ENCODE measurements at places on chromosomes 1 and 21.
A peak's percentile ranks its signal among the peaks of the same experiment; 100 is the strongest.

DNA sequence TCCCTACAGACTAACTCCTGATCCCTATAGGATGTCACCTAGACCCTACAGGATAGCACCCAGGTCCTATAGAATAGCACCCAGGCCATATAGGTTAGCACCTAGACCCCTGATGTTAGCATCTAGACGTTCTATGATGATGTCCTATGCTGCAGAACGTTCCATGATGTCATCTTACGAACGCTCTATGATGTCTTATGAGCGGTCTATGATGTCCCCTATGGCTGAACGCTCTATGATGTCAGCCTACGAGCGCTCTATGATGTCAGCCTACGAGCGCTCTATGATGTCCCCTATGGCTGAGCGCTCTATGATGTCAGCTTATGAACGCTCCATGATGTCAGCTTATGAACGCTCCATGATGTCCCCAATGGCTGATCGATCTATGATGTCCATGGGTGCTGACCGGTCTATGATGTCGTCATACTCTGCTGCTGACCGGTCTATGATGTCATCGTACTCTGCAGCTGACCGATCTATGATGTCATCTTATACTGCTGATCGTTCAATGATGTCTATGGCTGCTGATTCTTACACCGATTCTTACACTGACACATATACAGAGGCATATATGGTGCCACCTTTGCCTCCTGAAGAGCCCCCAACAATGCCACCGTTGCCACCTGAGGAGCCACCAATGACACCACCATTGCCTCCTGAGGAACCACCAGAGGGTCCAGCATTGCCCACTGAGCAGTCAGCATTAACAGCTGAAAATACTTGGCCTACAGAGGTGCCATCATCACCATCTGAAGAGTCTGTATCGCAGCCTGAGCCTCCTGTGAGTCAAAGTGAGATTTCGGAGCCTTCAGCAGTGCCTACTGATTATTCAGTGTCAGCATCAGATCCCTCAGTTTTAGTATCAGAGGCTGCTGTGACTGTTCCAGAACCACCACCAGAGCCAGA lies 9.5 kb downstream of the SON start:
- no peak for DNase-seq

DNA sequence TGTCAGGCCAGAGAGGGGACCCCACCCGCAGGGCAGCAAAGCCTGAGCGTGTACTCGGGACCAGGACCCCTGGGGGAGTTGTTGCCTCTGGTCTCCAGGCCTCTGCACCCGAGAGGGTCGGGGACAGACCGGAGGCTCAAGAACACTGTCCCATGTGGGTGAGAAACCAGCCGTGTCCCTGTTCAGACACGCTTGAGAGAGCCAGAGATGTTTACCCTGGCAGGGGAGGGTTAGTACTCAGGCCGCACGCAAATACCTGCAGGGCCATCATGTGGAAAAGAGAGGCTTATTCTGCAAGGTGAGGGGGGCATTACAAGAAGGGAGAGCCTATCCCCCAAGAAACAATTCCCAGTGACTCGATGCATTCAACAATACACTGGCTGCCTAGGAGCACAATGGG lies 74.0 kb upstream of the ARHGEF16 start:
- no peak for DNase-seq

GRCh38 chr1:203558064-203558760 lies 64.3 kb downstream of the OPTC start:
- peak; percentile 36 for DNase-seq

DNA sequence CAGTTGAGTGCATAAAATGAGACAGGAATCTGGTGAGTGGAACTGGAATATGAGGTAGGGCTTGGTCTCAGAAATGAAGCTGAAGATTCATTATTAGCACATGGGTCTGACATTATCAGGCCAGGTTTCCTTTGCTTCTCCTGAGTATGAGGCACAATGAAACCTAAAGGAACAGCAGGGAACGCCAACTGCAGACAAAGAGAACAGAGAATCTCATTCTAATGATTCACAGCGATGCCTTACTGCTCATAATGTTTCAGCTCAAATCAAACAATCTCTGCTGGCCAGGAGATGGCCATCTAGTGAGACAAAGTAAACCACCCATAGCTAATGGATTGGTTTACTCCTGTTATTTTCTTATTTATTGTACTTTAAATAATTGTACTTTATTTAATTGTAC lies 133.5 kb downstream of the C1orf21 start:
- no peak for DNase-seq

DNA sequence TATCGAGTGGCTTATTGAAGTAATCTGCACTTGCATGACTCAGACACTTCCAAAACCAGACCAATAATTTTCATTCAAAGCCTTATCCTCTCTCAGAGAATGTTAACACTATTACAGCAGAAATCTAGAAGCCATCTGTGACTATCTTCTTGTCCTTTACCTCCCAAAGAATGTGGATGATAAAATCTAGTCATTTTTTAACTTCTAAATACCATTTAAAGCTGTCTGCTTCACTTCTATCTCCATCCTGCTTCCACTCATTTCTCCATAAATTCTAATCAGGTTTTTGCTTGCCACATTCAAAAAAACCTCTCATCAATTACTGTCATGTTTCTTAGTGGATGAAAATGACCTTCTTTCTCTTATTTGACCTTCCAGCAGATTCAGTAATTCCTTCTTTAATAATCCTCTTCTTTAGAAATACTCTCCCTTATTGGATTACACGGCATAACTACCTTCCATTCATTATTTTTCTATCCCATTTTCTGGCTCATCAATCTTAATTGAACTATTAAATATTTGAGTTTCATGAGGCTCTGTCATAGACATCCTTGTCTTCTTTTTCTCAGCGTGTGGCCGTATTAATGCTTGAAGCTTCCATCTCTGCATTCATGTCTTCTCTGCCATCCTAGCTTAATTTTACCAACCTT lies 1999.4 kb downstream of the MRPL39 start:
- DNase-seq, result no peak

- DNase-seq, result no peak
Measured at GRCh38 chr1:54506594-54506993, 41.4 kb upstream of the ACOT11 start.

GRCh38 chr1:67791261-67791660 lies 42.0 kb downstream of the GNG12 start:
- no peak for DNase-seq

GRCh38 chr21:46295996-46296752 lies 10.0 kb downstream of the YBEY start:
- peak; percentile 82 for DNase-seq

- DNase-seq, result no peak
Measured at GRCh38 chr1:235022981-235023710, 105.5 kb downstream of the TOMM20 start.

DNA sequence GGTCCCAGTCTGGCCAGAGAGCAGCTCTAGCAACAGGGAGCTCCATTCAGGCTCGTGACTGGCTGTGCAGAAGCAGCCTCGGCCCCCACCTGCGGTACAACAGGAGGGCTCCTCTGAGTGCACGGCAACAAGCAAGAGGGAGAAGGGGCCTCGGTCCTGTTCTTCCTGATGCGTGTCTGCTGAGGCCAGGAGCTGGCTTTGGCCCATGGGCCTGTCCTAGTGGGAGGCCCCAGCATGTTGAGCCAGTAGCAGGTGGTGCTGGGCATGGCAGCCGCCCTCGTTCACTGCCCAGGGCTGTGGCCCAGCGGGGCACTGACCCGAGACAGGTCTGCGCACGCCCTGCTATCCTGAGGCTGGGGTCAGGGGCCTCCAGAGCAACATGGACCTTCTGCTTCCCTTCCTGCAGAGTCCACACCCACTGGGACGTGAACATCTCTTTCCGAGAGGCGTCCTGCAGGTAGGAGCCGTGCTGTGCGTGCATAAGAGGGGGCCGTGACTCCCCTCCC lies 7.0 kb downstream of the SAMD11 start:
- no peak for DNase-seq

GRCh38 chr1:231124746-231125145 lies 37.1 kb upstream of the TRIM67 start:
- DNase-seq, result no peak

DNA sequence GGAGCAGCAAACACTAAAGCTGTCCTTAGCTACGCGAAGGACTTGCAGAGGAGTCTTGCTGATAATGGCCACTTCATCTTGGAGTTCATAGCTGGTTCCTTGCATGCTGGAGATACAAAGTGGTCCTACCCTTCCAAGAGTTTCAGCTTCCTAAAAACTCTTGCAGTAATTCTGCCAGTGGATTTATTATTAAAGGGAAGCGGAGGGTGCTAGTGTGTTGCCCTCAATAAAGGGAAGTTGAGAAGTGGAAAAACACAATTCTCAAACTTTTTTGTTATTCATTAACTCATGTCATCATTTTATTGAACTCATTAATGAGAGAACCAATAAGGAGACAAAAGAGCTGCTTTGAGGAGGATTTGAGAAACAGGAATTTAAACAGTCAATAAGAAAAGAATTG lies 6.5 kb upstream of the HAPLN2 start:
- no peak for DNase-seq

DNA sequence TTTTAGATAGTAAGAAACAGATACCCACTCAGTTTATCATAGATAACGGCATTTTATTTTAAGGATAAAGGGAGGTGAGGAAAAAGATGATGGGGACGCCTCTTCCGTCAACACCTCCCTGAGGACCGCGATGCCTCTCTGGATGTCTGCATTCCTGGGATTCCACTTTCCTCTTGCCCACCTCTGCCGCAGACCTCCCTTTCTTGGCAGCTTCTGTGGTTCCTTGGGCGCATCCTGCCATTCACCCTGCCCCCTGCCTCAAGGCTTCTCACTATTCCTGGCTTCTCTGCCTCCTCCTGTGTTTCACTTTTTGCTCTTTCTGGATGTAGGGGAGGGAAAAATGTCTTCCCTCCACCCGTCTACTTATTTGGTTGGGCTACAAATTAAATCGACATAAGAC lies 19.9 kb downstream of the HUNK start:
- DNase-seq, result no peak

DNA sequence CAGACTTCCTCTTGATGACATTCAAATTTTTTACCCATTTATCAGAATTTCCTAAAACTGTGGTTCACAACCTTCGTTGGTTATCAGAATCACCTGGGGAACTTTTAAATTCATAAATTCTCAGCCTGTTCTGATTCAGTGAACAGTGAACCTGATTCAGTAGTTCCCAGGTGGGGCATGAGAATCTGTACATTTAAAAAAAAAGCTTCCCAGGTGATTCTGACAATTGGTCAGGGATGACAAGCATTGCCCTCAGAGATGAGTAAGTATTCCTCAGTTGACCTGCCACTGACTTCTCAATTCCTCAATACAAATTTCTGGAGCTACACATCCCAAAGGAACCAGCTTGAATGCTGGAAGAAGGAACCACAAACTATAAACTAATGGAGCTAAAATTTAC lies 23.5 kb upstream of the CR2 start:
- DNase-seq, result no peak

GRCh38 chr1:20115479-20115878 lies 3.9 kb downstream of the PLA2G2D start:
- DNase-seq, result no peak

DNA sequence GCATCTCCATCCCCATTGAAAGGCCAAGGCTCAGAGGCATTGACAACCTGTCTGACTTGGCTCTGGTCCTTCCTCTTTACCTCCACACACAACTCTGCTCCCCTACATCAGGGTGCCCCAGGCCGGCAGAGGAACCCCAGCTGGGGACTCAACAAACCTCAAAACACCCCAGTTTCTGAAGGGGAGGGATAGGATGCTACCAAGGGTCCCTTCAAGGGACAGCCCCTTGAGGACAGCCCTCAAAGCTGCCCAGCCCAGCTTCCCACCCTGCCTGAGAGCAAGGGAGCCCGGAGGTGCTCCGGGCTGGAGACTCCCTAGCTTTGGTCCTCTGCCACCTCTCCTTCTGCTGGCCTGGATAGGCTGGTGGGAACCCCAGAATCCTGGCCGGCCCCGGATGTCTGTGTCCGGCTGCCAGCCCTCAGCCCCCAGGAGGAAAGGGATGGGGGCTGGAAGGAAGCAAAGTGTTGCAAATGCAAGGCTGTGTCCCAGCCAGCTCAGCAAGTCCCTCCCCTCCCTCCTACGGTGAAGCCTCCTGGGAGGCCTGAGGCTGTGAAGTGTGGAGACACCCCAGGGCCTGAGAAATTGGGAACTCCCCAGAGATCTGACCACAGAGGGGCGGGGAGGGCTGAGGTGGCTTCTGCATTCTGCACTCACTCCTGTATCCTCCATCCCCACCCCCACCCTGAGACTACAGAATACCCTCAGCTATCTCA lies 1.1 kb upstream of the MARCKSL1 start:
- no peak for DNase-seq

- DNase-seq, result no peak
Measured at GRCh38 chr21:24289539-24289938, 1317.7 kb downstream of the MRPL39 start.

- DNase-seq, result peak; percentile 90
Measured at GRCh38 chr1:8133657-8134430, 107.7 kb upstream of the ERRFI1 start.

DNA sequence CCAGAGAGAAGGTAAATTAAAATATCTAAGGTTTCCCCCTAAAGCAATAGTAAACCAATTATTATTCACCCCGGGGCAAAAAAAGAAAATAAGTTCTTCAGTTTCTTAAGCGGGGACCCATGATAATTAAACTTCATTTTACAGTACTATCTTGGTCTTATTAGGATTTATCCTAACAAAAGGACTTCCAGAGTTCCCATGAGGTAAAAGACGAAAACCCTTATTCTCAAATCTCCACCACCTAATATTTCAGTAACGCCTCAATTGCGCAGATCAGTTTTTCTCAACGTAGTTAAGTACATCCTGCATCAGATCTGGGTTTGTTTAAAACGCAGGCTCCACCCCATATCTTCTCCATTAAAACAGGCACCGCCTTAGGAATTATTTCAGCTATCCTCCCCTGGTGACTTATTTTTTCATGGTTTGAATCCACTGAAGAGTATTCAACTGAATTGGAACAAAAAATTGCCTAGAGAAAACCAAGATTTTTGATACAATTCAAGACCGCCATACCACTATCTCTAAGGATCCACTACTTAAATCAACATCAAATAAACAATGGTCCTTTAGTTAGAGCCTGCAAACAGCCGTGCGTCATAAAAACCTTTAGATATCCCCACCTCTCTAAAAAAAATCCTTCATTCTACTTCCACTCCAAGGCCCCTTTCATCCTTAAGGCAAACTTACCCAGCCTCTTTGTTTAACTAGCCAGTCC lies 1.7 kb downstream of the MCL1 start:
- DNase-seq, result no peak

GRCh38 chr1:47751996-47752451 lies 245.2 kb downstream of the TRABD2B start:
- DNase-seq, result no peak

- no peak for DNase-seq
Measured at GRCh38 chr1:107991371-107992066, 26.5 kb upstream of the VAV3 start.

GRCh38 chr1:165476776-165477175 lies 31.9 kb upstream of the RXRG start:
- DNase-seq, result no peak

GRCh38 chr1:24693827-24694379 lies 50.8 kb downstream of the SRRM1 start:
- no peak for DNase-seq

- DNase-seq, result no peak
Measured at GRCh38 chr1:77781683-77782082, 2.2 kb downstream of the MIGA1 start.

DNA sequence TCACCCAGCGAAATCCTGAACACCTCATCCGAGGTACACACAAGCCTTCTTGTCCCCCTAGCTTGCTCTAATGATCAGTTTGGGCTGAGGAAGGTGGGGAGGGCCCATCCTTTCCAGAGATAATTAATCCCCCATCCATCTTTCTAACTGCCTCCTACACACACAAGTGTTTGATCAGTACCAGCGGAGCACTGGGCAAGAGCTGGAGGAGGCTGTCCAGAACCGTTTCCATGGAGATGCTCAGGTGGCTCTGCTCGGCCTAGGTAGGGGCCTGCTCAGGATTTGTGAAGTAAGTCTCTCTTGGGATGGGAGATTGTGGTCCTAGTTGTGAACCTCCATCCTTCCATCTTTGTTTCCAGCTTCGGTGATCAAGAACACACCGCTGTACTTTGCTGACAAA lies 5.8 kb downstream of the ANXA9 start:
- DNase-seq, result no peak

Measured in ovary (tissue), 10 donors.